Fibroblast of lung (primary cell): ENCODE measurements at places on chromosomes 11 and 22. TPM values are rescaled to one million over a fixed set of nuclear protein-coding genes. Genes with fewer than 3 reads are reported as not detected.

MUC2 gene
- total RNA-seq: not detected in 2 replicates

GGTLC2 gene
- not detected in 2 replicates for total RNA-seq

OR5A1 gene
- total RNA-seq: not detected in 2 replicates

PIK3IP1 gene
- 32.4 and 81.6 TPM in 2 replicates for total RNA-seq

MOGAT2 gene
- not detected in 2 replicates for total RNA-seq

KRTAP5-9 gene
- total RNA-seq: not detected in 2 replicates

SPA17 gene
- 10.0 and 18.0 TPM in 2 replicates for total RNA-seq

MRPL16 gene
- 39.3 and 43.1 TPM in 2 replicates for total RNA-seq
